CD4-positive, alpha-beta T cell treated with Interleukin-15 for 4 hours (primary cell): ENCODE measurements at places on chromosomes 5 and 9.

DNA sequence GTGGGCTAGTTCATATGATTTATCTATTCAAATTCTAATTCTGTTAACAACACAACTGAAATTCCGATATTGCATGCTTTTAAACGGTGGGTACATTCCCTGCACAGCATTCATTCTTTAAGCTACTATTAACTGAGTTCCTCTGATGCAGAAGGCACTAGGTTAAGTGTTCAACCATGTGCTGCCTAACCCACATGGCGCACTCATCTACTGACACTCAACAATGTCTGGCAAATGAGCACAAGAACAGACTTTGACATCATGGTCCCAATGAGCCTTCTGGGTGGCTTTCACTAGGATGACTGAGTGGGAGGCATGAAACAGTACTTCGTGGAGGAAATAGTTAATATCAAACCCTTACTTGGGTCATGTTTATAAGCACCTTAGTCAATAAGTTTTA lies 10.2 kb downstream of the NREP start:
- no peak for DNase-seq

- DNase-seq: no peak
These were observed 28.1 kb downstream of the NDUFA8 start for GRCh38 chr9:122131401-122132001.

GRCh38 chr5:81787474-81788242 lies 36.8 kb upstream of the SSBP2 start:
- no peak for DNase-seq

DNA sequence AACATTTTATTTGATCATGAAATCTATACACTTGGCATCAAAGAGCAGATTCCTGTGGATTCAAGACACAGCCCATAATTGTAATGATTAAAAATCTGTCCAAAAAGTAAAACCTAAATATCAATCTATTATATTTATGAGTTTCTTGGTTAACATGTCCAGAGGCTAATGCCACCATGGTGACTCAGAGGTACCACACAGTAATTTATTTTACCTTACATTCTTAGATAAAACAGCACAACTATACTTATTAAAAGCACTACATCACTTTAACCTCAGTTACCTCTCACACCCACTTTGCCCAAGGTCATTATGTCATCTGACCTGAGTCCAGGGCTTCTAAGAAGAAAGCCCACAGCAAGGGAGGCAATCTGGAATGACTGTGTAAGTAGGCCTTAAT lies 519.2 kb downstream of the RASEF start:
- DNase-seq: no peak

DNA sequence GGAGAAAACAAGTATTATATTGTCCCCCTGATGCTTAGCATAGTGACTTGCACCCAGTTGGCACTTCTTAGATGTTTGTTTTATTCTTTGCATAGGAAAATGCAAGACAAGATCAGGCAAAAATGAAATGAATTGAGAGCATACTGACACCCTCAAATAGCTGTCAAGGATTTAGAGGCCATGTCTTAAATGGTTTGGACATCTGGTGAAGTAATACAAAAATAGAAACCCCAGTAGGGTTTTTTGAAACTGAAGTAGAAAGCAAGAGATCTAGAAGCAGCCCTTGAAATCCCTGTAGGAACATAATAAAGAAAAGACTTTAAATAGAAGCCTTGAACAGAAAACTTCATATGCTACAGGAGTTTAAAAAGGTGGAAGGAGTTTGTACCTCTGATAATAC lies 174.3 kb downstream of the ANXA1 start:
- no peak for DNase-seq

DNA sequence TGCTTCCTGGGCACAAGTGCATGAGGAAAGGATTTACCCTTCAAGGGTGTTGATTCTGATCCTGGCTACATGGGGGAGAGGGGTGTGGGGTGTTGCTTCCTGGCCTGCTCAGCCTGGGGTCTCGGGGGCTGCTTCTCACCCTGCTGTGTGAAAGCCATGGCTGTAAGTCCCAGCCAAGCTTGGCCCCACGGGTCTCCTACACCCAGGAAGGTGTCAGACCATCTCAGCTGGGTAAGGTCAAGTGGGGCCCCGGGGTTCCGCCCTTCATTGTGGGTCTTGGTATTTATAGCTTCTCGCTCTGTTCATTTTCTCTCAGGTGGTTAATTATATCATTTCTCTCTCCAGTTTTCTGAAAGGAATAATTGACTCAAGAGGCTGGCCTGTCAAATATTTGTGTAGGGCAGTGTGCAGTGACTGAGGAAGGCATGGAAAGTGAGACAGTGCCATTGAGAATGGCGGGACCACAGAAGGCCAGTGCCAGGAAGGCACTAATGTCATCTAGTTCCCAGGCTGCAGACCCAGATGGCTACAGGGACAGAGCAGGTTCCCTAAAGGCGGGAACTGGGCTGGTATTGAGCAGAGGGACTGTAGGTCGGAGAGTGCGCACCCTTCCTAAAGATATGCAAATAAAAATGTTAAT lies 126.0 kb downstream of the FOXD1 start:
- DNase-seq: no peak

GRCh38 chr9:137676998-137677397 lies 58.2 kb downstream of the EHMT1 start:
- no peak for DNase-seq
